ENCODE measurements at places on chromosomes 1 and 21.
A peak's percentile ranks its signal among the peaks of the same experiment; 100 is the strongest.

DNA sequence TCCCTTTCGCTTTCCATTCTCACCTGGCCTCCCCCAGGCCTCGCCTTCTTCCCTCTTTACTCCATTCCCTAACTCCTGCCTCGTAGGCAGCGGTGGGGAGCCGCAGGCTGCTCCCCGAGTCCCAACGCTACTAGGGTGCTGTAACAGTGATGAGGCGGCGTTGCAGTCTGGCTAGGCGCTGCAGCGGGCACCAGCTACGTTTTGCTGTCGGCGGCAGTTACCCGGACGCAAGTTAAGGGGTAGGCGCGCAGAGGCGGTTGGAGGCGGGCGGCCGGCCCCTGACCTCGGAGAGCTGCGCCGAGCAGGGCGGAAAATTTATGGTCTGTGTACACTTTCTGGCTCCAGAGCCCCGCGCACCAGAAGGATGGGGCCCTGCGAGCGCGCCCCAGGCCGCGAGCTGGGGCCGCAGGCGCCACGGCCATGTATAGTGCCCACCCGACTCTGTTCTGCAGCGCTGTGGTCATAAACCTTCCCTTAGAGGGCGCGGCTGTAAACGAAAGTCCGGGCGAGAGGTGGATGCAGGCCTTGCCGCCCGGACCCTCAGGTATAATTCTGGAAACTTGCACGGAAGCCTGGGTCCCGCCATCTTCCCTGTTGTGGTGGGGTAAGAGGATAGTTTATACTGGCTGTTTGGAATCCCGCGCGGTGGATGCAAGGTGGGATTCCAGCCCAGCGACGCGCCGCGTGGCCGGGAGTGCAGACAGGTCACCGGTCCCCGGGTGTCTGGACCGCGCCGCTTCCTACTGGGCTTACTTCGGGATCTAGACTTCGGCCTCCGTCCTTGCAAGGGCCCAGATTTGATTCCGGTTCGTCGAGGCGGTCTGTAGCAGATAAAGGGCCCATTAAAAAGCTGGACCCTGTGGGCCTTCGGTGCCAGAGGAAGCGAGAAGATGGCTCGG lies 15.0 kb downstream of the HLX start:
- DNase-seq: no peak

DNA sequence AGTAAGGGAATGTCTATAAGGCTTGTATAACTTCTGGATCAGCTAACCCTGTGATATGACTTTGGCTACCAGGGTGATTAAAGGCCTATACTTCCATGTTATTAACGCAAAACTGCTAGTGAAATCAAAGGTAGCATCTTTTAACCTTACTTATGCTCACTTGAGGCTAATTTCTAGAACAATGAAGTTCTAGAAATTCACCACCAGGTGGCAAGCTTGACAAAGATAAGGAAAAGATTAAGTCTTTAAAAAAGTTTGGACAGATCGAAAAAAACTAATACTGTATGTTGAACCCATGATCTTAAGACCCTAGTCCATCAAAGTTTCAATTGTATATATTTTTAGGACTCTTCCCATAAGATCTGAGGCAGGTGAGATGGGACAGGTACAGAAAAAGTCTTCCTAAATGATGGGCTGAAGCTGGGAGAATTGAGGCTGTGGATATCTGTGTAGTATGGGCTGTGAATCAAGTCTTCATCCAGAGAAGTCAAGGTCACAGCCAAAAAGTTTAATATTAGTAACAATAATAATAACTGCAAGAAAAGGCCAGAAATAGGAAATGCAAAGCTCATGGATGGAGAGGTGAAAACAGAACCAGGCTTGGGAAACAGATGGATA lies 18.8 kb downstream of the KYAT3 start:
- DNase-seq: peak; percentile 40

GRCh38 chr1:236457775-236458174 lies 63.7 kb downstream of the EDARADD start:
- no peak for DNase-seq

DNA sequence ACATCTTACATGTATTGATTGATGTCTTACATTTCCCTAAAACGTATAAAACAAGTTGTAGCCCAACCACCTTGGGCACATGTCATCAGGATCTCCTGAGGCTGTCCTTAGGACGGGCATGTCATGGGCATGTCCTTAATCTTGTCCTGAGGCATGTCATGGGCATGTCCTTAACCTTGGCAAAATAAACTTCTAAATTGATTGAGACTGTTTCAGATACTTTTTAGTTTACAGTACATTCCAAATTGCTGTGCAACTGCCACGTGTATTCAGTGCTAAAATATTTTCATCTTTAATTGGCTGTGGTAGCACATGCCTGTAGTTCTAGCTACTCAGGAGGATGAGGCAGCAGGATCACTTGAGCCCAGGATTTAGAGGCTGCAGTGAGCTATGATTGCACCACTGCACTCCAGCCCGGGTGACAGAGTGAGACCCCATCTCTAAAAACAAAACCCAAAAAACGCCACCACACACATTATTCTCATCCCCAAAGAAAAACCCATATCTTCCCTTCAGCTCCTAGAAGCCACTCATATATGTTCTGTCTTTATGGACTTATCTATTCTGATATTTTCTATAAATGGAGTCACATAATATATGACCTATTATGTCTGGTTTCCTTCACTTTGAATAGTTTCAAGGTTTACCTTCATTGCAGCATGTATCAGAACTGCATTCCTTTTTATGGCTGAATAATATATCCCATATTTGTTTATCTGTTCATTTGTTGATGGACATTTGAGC lies 96.0 kb upstream of the BTG3 start:
- no peak for DNase-seq

GRCh38 chr1:111653709-111654108 lies 34.1 kb downstream of the RAP1A start:
- no peak for DNase-seq

- DNase-seq: peak; percentile 16
These were observed 88.3 kb downstream of the SMYD3 start for GRCh38 chr1:246418565-246419312.

- DNase-seq: no peak
These were observed 3.8 kb downstream of the MXRA8 start for GRCh38 chr1:1354271-1355247.

DNA sequence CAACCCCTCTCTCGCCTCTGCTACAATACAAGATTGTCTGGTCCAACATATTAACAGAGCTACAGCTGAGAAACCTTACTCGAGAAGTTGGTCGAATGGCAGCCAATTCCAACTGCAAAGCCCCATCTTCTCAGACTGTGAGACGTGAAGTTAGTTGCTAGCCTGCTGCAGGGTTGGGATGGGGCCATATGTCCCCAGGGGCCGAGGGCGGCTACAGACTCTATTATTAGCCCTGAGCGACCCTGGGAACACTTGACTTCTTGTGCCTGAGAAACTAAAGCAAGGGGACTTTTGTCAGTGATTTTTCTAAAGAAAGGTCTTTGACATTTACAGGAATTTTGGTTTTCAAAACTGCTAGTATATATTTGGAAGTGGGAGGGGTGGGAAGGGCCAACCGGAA lies 13.7 kb downstream of the NCF2 start:
- peak; percentile 54 for DNase-seq

DNA sequence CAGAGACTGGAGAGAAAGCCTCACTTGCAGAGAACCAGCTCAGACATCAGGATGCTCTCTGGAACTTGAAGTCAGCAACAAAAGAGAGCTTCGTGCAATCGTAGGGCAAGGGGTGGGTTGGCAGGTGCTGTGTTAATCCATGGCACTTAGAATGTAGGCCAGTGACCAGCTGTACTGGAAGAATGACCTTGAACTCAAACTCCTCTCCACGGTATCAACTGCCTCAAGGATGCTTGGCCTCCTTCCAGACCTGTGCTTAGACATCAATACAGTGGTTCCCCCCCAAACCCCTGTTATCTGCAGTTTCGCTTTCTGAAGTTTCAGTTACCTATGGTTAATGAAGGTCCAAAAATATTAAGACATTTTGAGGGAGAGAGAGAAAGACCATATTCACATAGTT lies 6.5 kb downstream of the KANK4 start:
- no peak for DNase-seq

DNA sequence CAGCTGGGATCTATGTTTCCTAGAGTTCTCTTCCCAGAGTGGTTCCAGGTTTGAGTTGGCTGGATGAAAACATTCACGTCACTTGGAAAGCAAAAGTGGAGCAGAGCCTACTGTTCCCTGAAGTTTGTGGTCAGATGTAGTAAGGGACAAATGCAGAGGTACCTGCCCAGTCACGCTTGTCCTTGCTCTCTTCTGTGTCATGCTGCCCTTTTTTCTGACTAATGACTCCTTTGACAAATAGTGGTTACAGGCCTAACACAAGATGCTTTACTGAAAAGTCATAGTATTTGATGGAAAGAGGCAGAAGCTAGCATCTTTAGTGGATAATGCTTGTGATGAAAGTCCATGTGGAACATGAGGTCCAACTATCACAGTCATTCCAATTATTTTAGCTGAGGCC lies 881.4 kb upstream of the B3GALT2 start:
- no peak for DNase-seq

DNA sequence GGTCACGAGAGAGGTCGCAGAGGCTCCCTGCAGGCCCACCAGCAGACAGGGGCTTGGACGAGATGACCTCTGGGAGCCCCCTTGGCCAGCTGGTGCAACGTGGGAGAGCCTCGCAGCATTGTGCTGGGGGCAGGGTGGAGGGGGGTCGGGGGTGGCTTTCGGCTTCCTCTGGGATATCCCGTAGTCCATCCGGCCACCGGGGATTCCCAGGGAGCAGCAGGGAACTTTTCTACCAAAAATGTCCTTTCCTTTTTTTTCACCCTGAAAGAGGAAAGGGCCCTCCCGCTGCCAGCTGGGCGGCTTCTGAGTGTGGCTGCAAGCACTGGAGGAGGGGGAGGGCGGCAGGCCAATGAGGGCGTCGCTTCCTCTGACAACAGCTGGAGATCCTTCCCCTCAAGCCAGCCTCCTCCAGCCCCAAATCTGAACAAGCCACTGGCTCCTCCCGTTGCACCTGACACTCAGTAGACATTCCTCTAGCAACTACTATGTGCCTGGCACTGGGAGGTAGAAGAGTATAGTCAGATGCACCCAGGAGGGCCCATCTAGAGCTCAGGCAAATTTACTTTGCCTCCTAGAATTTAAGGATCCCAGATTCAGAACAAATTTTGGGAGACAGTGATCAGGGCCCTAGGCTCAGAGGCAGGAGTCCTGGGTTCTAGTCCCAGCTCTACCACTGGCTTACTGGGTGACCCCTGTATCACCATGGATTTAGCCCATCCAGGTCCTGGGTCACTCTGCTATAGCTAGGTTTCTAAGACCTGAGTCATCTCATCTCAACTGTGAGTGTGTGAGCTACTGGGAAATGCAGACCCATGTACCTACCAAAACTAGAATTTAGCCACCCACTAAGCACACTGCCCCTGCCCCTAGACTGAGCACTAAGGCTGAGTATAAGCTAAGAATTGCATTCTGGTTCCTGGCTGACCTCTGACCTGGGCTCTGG lies 2.7 kb downstream of the MOB3C start:
- peak; percentile 96 for DNase-seq

DNA sequence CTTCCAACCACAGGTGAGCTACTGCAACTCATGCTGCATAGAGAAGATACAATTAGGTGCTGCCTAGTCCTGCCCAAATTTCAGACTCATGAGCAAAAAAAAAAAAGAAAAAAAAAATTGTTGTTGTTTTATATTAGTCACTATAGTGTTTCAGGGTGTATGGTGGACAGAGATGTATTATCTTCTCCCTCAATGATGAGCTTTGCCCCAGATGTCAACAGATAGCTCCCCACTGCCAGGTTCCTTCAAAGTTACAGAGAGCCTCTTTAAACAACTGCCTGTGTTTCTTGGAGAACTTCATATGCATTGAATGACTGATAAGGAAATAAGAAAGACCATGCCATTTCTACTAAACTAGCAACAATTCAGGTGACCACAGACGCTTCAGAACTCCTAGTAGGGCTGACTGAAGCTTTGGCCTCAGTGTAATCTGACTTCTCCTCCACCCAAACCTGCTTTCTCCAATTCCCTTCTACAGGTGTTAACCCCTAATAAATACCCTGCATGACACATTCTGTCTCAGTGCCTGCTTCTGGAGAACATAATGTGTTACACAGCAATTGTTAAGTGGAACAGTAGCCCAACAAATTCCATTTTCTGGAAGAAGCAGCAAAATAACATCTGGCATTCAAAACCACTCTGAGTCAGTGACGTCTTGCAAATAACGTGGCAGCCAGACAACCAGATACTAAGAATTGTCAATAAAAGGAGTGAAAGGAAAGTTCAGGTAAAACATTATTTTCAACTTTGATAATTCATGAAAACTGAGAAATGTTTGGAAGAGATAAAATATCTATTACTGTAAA lies 147.7 kb downstream of the CDC42BPA start:
- peak; percentile 18 for DNase-seq

DNA sequence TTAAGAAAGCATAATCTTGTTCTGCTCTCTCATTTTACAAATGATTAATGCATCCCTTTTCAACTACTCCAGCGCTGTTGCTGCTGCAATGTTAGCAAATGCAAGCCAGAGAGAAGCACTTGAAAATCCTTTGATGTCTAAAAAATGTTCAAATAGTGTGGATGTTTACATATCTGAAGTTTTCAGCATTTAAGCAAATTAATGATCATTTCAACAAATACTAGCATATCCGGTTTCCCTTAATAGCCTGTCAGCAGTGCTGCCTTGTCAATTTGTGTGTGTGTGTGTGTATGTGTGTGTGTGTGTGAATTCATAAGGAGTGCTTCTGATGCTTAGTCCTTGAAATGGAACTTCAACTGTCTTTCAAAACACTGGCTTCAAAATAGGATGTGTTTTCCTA lies 48.1 kb upstream of the WNT2B start:
- no peak for DNase-seq

GRCh38 chr1:34066166-34066565 lies 98.9 kb downstream of the CSMD2 start:
- DNase-seq: no peak
